CD14-positive monocyte (primary cell): ENCODE measurements at places on chromosomes 5 and 9.

DNA sequence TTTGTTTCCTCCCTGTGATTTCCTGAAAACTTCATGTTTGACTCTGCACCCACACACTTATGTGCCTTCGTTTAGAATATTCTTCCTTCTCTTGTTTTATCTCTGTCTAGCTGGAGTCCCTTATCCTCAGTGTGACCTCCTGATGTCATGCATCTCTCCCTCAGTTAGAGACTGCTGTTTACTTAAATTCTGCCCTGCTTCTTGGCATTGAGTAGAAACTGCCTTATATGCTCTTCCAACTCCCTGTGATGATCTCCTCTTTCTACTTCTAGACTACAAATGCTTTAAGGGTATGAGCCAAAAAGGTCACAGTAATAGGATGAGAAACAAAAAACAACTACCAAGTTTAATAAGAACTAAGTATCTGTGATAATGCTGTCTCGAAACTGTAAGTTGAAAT, 12.2 kb downstream of the FGF10 start:
- no peak overlapping the region for H3K27ac ChIP-seq
- H3K4me1 ChIP-seq = no peaks in the 10 kb centered on the region
- H3K4me3 ChIP-seq = no peak overlapping the region
- DNase-seq = no peak

GRCh38 chr9:133690081-133690561, 48.0 kb downstream of the SARDH start:
- no peaks in the 10 kb centered on the region for H3K36me3 ChIP-seq
- H3K27ac ChIP-seq = no peak overlapping the region
- H3K27me3 ChIP-seq = no peaks in the 10 kb centered on the region

GRCh38 chr5:5467737-5468136, 45.3 kb downstream of the ICE1 start:
- H3K27ac ChIP-seq = no peak overlapping the region
- H3K4me3 ChIP-seq = no peak overlapping the region
- no peaks in the 10 kb centered on the region for H3K27me3 ChIP-seq
- DNase-seq = no peak

DNA sequence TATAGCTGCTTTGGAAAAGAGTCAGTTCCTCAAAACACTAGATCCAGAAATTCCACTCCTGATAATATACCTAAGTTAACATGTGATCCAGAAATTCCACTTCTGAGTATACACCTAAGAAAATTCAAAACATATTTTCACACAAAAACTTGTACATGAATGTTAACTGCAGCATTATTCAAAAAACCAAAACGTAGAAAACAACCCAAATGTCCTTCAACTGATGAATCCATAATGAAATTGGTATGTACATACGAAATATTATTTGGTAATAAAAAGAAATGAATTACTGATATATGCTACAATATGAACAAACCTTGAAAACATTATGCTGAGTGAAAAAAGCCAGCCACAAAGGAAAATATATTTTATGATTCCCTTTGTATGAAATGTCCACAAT, 16.5 kb upstream of the AFF4 start:
- H3K27ac ChIP-seq = no peak overlapping the region
- H3K4me3 ChIP-seq = no peak overlapping the region
- DNase-seq = no peak
- peaks cover 3% of the 10 kb centered on the region for H3K4me1 ChIP-seq

DNA sequence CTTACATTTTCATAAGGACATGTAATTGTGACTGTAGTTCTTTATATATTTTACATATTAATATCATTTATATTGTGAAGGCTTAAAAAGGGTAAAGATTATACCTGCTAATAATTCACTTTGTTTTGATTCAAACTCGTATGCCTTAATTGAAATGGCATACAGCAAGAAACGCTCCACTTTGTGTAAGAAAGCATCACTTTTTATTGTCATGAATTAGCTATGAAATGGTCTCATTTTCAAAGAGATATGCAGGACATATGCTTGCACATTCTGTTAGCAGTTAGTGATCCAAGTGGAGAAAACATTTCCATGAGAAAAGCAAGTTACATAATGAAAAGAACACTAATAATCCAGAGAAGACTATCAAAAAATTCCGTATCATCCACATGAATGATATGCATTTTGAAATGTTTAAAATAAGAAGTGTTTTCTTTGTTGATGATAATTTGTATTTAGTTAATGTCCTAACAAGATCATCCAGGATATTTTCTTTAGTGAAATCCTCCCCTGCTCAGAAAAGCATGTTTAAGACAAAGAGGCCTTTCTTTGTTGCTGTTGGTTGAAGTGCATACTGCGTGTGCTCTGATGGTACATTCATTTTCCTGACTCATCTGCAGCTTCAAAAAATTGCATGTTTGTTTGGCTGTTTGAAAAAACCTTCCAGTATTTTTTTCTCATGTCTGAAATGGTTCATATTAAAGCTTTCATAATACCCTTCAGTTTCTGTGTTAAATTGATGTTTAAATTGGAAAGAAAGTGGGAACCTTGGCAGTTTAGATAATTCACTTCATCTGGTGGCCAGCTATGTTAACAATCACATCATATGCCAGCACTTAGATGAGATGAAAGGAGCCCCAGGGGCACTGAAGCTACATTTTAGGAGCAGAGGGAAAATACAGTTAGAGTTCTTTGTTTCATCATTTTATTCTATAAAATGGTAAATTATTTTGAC, 242.2 kb downstream of the CSNK1G3 start:
- H3K27me3 ChIP-seq = no peaks in the 10 kb centered on the region
- DNase-seq = no peak
- H3K36me3 ChIP-seq = no peaks in the 10 kb centered on the region
- no peak overlapping the region for H3K4me3 ChIP-seq
